ENCODE measurements at places on chromosomes 7 and 10. TPM values are rescaled to one million over a fixed set of nuclear protein-coding genes. Genes with fewer than 3 reads are reported as not detected.

GRCh38 chr10:12130237-12130872, 878 bp downstream of the SEC61A2 start:
- DNase-seq = peak; percentile 45

DNA sequence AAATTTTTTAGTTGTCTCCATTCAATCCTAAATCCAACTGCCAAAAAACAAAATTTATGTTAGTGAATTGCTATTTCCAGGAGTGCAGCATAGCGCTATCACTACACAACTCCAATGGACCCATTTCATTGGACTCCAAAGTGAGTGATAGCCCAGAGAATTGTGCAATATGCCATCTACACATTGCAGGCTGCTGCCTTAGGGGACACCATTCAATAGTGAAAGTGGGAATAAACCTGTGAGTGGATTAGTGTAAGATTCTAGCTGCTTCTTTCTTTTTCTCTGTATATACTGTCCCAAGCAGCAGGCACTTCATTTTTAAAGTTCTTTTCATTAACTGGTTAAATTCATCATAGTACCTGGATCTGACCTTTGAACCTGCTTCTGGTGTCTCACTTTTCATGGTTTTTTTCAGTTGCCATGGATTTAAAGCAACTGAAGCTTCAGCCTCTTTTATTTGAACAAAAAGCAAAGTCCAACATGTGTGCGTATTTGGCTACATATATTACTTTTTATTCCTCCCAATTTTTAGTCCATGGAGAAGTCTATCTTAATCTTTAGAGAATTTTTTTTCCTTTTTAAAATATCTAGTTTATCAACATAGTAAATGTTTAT, 97.3 kb downstream of the DGKB start:
- no peak for DNase-seq

GRCh38 chr10:119203006-119203405, 4.4 kb upstream of the GRK5 start:
- DNase-seq = no peak

The ADCY1 gene
- total RNA-seq = 2.3 TPM

DNA sequence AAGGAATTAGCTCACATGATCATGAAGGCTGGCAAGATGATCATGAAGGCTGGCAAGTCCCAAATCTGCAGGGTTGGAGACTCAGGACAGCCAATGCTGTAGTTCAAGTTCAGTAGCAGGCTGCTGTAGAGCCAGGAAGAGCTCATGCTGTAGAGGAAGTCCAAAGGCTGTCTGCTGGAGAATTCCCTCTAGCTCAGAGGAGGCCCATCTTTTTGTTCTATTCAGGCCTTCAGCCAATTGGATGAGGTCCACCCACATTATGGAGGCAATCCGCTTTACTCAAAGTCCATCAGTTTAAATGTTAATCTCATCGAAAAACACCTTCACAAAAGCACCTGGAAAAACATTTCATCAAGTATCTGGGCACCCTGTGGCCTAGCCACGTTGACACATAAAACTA, 24.8 kb upstream of the FAM171A1 start:
- DNase-seq = no peak

- no peak for DNase-seq
Observed at GRCh38 chr7:2567679-2568278, 9.0 kb downstream of the IQCE start.

The CFTR gene
- total RNA-seq = not detected

DNA sequence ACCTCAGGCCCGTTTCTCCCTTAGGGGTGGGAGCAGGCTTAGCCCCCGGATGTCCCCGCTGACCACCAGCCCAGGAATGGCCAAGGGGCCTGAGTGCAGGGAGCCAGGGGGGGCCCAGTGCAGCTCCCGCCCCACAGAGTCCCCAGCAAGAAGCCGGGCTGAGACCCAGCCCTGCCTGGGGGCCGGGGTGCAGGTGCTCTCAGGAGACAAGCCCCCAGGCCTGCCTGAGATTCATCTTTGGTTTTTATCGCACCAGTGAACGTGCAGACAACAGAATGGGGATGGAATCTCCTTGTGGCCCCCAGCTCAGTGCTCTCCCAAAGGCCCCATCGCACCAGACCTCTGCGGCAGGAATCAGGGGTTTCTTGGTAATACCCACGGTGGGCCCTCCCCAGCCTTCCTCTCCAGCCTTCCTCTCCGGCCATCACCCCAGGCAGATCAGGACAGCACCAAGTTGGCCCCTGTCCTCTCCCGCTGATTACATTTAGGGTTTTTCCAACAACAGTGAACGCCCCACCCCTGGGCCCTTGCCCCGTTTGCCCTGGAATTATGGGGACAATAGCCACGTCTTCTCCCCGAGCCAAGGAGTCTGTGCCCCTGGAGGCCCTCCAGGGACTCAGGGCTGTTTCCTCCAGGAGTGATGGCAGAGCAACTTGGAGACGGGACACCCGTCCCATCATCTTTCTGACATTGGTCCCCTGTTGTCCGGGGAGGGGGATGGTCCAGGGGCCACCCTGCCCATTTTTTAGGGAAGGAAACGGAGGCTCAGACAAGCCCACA, 22.4 kb downstream of the ADAP1 start:
- DNase-seq = no peak

The FKBP6 gene
- not detected for total RNA-seq

The GATAD1 gene
- 25.8 TPM for total RNA-seq

GRCh38 chr10:96658844-96659243, 61.5 kb downstream of the PIK3AP1 start:
- no peak for DNase-seq

- no peak for DNase-seq
Observed at GRCh38 chr10:3213758-3214515, 41.4 kb upstream of the PITRM1 start.

DNA sequence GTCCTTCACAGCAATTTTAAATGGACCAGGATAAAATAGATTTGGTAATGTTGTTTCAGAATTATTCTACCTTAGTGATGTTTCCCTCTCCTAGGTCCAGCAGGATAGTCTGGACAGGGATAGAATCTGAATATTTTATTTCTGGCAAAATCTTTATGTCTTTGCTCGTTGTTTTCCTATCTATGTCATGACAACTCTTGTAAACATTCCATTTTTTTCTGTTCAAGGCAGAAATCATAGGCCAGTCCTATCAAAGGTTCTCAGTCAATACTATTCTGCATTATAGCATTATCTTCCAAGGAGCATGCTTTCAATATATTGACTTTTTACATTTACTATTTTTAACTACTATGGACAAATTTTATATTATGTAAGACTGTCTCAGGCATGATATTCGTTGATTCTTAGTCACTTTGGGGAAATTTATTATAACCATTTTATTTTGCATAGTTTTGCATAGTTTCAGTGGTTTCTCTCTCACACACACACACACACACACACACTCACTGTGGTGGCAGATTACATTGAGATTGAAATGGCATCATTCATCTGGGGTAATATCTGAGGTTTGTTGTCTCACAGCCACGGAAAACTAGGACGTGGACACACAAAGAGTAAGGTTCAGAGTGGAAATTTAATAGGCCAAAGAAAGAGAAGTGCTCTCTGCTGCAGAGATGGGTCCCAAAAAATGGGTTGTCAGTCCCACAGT, 17.2 kb downstream of the TAS2R60 start:
- DNase-seq = no peak

- no peak for DNase-seq
Observed at GRCh38 chr10:128604025-128604424, 477.8 kb upstream of the MKI67 start.

- no peak for DNase-seq
Observed at GRCh38 chr10:75107756-75108683, 3.4 kb upstream of the SAMD8 start.

DNA sequence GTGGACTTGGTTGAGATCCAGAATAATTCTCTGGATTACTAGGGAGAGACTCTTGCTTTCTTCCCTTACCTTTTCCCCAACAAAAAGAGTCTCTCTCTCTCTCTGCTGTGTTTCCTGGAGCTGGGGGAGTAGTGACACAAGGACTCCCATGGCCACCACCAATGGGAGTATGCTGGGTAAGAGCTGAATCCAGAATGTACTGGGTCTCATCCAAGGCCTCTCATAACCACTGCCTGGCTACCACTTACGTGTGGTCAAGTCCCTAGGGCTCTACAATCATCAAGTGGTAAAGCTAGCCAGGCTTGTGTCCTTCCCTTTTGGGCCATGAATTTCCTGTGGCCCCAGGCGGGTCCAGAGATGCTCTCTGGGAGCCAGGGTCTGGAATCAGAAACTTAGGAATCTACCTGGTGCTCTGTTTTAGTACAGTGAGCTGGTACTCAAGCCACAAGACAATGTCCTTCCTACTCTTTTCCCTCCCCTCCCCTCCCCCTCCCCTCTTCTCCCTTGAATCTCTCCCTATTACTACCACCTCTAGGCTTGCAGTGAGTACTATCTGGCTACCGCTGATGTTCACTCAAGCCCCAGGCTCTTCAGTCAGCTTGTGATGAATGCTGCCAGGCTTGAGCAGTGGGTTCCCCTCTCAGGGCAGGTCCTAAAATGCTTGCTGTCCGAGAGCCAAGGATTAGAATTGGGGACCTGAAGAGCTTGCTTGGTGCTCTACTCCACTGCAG, 196.6 kb downstream of the BBS9 start:
- DNase-seq = no peak

GRCh38 chr10:14879928-14880193, 1.2 kb downstream of the SUV39H2 start:
- no peak for DNase-seq

DNA sequence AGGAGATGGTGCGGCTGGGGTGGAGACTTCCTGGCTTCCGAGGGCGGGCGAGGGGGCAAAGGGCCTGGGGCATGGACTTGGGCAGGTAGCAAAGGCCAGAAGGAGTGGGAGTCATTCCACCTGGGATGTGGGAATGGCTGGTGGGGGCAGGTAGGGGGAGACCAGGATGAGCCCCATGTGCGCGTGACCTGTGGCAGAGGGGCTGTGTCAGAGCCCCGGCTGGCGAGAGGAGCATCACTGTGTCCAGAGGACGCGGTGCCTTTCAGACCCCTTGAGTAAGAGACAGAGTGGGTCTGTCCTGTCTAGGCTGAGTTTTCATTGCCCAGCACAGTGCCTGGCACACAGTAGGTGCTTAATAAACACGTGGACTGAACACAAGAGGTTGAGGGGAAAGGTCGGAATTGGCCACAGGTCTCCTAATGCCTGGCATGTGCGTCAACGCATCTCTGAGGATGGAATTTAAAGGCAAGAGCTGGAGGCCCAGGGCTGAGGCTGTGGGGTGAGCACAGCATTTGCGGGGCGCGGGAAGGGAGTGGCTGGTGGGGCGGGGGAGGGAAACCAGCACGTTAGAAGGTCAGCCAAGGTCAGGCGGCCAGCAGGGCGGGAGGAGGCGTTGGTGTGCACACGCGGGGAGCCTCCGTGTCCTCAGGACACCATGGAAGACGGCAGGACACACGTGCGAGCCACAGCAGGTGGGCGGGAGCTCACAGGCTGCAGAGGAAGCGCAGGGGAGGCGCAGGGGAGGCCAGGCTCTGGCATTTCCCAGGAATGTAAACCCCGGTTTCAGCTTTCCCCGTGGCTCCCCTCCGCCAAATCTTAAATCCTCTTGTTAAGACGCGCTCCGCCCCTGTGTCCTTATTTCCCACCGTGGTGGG, 51.8 kb downstream of the CUX1 start:
- DNase-seq = no peak

- peak; percentile 69 for DNase-seq
Observed at GRCh38 chr7:157690833-157691585, 354.2 kb downstream of the DNAJB6 start.

The ANXA8 gene
- 0.55 TPM for total RNA-seq

DNA sequence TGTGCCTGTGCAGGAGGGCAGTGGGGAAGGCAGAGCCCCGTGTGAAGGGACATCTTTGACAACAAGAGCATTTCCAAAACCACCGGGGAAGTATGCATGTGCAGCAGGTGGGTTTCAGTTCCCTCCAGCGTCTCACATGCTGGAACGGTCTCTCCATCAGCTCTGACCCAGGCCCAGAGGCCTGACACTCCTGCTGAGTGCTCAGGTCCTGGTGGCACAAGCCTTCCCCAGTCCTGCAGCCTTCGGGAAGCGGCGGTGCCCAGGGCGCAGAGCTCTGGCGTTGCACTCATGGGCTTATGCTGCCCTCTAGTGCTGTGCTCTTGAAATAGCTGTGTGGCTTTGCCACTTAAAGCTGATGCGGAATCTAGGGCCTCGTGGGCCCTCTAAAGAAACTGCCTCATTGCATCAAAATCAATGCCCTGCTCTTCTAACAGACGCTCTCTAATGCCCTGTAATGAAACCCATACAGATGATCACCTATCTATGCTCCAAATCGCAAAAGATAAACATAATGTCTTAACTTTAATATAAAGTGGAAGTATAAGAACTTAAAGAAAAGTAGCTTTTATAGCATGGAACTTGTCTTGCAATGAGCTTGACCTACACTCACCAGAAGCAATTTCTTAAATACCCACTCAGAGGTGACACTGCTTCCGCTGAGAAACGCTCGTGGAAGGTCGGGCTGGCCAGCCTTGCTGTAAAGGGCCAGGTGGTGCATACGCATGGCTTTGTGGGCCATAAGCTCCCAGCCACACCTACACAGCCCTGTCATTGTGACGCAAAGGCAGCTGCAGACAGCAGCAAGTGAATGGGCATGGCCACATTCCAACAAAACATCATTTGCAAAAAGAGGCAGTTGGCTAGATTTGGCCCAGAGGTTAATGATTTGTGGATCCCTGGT, 38.6 kb downstream of the CLRN3 start:
- peak; percentile 34 for DNase-seq

- peak; percentile 93 for DNase-seq
Observed at GRCh38 chr10:119316729-119317097, 109.3 kb downstream of the GRK5 start.

The FGF8 gene
- not detected for total RNA-seq

DNA sequence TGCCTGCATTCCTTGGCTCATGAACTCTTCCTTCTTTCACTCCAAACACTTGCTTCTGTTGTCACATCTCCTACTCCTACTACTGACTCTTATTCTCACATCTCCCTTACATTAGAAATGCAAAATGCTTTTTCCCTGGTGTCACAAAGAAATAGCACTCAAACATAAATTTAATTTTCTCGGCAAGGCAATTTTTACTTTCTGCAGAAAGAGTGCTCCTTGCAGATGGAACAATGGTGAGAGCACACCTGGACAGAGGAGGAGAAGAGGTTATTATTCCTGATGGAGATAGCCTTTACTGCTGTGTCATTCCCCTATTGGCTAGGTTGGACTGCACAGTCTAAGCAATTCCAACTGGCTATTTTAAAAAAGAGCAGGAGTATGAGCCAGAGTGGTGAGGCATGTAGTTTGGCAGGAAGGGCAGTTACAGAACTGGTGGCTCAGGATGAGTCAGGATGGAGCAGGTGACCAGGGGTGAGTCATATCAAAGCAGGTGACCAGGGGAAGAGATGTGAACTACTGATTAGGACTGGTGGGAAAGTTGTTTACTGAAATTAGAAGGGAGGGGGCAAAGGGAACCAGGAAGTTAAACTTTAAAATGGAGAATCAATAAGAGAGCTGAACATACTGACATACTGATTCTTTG, 52.9 kb downstream of the CYP2C9 start:
- no peak for DNase-seq

GRCh38 chr7:150976529-150977381, 1.4 kb downstream of the KCNH2 start:
- no peak for DNase-seq

GRCh38 chr7:124428781-124429180, 336.8 kb downstream of the GPR37 start:
- no peak for DNase-seq

Measured in H4 (cell line).